ENCODE measurements at places on chromosomes 3 and 15.

- DNase-seq: no peak
These were observed 538.8 kb downstream of the MCTP2 start for GRCh38 chr15:94770199-94770598.

GRCh38 chr3:42685891-42686820, 819 bp downstream of the KLHL40 start:
- no peak for DNase-seq

GRCh38 chr15:43771816-43772215, 5.0 kb downstream of the ELL3 start:
- DNase-seq: no peak

- DNase-seq: no peak
These were observed 41.6 kb downstream of the PYDC2 start for GRCh38 chr3:191502583-191502982.
